ENCODE measurements at places on chromosomes 16 and 17.

GRCh38 chr16:81866820-81867440 is 87.8 kb downstream of the PLCG2 start:
- no peak for DNase-seq

GRCh38 chr17:45225051-45225700 is 3.5 kb downstream of the FMNL1 start:
- DNase-seq = no peak

- DNase-seq = no peak
Measured at GRCh38 chr17:16086957-16087356, 87.3 kb downstream of the TTC19 start.

- DNase-seq = no peak
Measured at GRCh38 chr17:67492251-67492740, 115.2 kb downstream of the PITPNC1 start.

GRCh38 chr16:17432901-17433576 is 37.7 kb downstream of the XYLT1 start:
- DNase-seq = no peak

DNA sequence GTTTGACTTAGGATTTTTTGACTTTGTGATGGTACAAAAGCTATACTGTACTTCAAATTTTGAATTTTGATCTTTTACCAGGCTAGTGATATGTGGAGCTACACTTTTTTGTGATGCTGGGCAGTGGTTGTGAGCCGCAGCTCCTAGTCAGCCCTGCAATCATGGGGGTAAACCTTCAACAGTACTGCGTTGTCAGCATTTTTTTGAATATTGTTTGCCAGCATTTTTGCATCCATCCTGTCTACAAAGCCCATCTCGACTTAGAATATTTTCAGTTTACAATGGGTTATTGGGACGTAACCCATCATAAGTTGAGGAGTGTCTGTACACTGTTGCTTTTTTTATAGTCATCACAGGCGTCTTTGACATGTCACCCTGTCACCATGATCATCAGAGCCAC is 142.0 kb downstream of the SPECC1 start:
- DNase-seq = no peak

DNA sequence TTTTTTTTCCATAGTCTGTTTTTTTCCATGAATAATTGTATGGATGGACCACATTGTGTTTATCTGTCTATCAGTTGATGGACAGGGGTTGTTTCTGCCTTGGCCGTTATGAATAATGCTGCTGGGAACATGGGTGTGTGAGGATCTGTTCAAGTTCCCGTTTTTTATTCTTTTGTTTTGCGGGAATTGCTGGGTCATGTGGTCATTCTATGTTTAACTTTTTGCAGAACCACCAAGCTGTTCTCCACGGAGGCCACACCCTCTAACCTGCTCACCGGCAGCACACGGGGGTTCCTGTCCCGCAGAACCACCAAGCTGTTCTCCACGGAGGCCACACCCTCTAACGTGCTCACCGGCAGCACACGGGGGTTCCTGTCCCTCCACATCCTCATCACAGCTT is 5.9 kb upstream of the MSLN start:
- DNase-seq = no peak

DNA sequence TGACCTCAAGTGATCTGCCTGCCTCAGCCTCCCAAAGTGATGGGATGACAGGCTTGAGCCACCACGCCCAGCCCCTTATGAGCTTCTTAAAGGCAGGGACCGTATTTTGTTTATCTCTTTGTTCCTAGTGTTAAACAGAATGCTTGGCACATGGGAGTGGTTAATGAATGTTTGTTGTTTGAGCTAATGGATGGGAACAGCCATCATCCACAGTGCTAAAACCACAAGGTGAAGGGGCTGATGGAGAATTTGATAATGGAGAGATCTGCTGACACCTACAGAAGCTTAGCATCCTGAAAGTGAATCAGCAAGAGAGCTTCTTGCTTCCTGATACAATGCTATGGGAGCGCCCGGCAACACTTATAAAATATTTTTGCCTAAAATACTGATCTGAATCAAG is 8.6 kb upstream of the CDH1 start:
- no peak for DNase-seq

DNA sequence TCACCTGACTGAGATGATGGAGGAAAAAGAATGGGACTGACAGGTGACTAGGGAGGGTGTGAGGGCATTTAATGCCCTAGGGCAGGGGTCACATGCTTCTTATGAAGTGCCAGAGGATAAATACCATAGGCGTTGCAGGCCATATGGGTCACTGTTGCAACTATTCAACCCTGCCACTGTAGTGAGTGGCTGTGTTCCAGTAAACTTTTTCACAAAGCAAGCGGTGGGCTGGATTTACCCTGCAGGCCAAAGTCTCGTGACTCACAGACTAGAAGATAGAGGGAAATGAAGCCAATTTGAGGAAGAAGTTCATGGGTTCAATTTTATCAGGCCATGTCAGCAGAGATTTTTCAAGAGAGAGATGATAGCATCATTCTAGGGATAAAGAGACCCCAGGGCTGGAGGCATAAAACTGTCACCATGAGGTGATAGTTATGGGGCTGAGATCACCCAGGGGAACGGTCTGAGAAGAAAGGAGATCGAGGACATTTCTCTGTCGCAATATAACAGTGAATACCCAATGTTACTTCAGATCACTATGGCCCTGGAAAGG is 8.6 kb downstream of the ARHGAP17 start:
- no peak for DNase-seq

GRCh38 chr16:81549547-81550431 is 105.2 kb downstream of the CMIP start:
- DNase-seq = no peak

GRCh38 chr16:50836121-50836621 is 94.3 kb downstream of the CYLD start:
- DNase-seq = no peak

- DNase-seq = no peak
Measured at GRCh38 chr17:62876673-62877405, 68.7 kb upstream of the MARCHF10 start.

DNA sequence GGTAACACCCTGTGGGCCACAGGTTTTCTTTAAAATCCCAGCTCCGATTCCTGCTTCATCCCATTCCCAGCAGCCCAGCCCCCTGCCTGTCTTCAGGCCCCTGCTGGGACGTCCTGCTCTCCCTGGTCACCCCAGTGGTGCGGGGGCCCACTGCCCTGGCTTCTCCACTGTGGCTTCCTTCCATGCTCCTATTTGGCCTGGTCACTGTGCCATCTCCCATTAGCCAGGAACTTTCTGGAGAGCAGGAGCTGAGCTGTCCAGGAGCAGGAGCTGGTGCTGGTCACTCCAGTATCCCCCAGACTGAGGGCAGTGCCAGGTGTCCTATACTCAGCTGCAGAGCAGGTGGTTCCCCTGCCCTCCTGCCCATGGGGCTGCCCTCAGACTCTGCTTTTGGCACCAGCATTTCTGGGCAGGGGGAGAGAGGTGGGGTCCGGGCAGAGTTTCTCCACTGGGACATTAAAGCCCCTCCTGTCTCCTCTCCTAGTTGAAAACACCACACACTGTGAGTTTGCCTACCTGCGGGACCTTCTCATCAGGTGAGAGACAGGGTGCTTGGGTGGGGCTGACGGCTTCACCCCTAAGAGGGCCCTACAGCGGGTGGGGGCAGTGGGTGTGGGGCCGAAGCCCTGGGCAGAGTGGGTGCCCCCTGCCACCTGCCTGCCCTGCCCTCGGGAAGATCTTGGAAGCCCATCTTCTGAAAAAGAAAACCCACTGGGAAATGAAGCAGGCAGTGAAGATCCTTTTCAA is 356.2 kb downstream of the SEC14L1 start:
- no peak for DNase-seq

GRCh38 chr17:2440930-2441329 is 40.1 kb upstream of the MNT start:
- DNase-seq = no peak

GRCh38 chr16:21647562-21648164 is 4.7 kb downstream of the IGSF6 start:
- DNase-seq = no peak

- DNase-seq = no peak
Measured at GRCh38 chr16:12532871-12533610, 270.6 kb downstream of the CPPED1 start.

GRCh38 chr17:76554131-76554530 is 14.3 kb downstream of the PRCD start:
- DNase-seq = no peak

GRCh38 chr17:78774453-78774852 is 7.6 kb downstream of the CYTH1 start:
- no peak for DNase-seq

DNA sequence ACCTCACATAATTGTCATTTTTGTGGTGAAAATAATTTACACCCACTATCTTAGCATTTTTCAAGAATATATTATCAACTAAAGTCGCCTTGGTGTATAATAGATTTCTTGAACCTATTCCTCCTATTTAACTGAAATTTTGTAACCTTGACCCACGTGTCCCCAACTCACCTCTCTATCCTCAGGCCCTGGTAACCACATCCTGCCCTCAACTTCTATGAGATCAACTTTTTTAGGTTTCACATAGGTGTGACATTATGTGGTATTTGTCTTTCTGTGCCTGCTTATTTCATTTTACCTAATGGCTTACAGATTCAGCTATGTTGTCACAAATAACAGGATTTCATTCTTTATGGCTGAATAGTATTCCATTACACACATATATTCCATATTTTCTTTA is 73.0 kb upstream of the CNTNAP4 start:
- no peak for DNase-seq

DNA sequence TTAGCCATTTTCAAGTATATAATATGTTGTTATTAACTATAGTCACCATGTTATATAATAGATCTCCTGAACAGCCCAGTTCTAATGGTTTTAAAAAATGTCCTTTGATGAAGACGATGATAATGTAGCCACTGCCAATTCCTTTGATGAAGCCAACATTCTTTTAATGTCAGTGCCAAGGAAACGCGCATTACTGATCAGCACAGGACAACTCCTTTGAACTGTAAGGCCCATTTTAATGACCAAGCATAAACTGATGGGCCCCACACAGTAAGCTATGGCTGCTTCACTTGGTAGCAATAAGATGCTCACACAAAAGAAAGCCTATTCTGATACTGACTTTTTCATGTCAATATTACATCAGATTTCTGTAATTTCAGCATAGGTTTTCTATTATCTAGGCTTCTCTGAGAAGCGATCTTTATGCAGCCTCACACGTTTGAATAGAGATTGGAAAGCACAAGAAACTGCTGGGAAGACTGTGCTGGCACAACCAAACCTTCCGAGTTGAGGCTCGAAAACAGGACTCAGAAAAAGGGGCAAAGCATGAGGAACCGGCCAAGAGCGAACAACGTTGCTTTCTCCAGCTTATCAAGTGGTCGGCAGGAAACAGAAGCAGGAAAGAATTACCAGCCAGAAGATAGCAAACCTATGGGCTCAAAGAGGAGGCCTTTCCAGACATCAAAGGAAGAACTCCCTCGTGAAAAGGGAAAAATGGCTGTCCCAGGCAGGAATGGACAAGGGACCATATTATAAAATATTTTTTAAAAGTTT is 19.4 kb downstream of the ERN1 start:
- DNase-seq = no peak

DNA sequence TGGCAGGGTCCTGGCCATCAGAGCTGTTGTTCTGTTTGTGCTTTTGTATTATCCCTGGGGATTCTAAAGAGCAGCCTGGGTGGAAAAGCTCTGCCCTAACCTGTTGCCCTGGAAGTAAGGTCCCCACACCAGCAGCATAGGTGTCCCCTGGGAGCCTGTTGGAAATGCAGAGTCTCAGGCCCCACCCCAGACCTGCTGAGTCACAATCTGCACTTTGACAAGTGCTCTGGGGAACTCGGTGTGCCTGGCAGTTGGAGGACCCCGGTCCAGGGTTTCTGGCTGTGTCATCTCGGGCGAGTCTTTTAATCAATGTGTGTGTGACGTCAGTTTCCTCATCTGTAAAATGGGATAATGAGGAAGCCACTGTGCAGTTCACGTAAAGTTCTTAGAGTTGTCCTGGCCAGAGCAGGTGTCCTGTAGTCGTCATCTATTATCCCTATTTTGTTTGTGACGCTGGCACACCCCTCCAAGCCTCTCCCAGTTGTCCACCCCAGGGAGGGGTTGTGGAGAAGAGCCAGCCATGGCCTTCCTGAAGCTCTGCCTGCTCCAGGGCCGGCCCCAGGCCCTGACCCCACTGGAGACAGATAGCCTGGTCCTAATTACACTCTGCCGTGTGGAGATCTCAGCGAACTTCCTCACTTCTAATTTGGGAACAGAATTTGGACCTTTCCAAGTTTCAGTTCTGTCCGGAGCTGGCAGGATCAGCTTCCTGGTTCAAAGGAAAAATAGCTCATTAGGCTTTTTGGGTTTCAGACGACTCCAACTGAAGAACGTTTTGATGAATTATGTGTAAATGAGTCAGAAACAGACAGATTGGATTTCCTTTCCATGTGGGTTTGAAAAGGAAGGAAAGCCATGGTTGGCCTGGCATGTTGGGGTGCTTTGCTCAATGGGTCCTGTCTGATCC is 295.7 kb upstream of the FOXF1 start:
- DNase-seq = no peak

- DNase-seq = no peak
Measured at GRCh38 chr16:4510747-4511426, 27.7 kb downstream of the CDIP1 start.

- DNase-seq = no peak
Measured at GRCh38 chr17:57781386-57782061, 36.4 kb upstream of the CCDC182 start.

DNA sequence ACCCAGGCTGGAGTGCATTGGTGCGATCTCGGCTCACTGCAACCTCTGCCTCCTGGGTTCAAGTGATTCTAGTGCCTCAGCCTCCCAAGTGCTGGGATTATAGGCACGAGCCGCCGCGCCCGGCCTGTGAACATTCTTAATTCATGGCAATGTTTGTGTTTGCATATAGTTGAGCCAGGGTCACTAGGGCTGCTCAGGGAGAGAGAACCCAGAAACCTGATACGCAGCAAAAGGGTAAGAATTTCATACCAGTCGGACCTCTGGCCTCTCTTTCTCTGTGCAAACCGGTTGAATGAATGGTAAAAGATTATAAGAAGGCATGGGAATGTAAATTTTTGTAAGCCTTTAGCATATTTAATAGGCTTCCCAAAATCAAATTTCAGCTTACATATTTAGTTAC is 6.9 kb upstream of the TMEM98 start:
- DNase-seq = no peak

- no peak for DNase-seq
Measured at GRCh38 chr17:79159471-79159870, 84.8 kb downstream of the ENGASE start.

- no peak for DNase-seq
Measured at GRCh38 chr17:78137392-78138203, 7.0 kb downstream of the TMC8 start.

DNA sequence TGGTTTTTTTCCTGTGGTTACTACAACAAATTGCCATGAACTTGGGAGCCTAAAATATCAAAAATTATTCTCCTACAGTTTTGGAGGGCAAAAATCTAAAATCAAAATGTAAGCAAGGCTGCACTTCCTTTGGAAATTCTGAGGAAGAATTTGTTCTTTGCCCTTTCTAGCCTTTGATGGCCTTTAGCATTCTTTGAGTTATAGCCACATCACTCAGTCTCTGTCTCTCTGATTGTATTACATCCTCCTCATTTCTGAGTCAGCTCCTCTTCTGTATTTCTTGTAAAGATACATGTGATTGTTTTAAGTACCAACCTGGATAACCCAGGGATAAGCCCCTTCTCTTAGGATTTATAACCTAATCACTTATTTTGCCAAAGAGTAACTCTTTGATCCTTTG is 282.0 kb downstream of the BCAS3 start:
- DNase-seq = no peak

- no peak for DNase-seq
Measured at GRCh38 chr16:48173889-48174288, 18.1 kb upstream of the ABCC12 start.

All from iPS DF 19.7 (cell line).